ENCODE measurements at places on chromosomes 3 and 15. TPM values are rescaled to one million over a fixed set of nuclear protein-coding genes. Genes with fewer than 3 reads are reported as not detected.

ARNT2 gene
- total RNA-seq = 16.6 TPM

DNA sequence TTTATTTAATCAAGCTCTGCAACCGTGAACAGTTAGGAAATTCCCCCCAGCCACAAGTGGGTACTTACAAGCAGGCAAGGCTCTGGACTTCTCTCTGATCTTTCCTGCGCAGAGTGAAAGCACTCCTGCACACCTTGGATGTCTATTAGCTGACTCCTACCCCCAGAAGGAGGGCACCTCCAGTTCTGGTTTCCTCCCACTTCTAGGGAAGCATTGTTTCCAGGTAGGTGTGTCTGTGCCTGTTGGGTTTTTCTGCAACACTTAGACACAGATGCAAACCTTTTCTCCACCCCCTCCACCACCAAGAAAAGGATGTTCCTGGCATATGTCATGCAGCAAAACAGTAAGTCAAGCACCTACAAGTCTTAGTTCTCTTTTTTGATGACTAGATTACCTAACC is at the start of gene ZBED2:
Gene ZBED2, minus strand, starts transcription at position 115 of the 400 bp plus-strand sequence. CDS start 1,145 bp downstream, outside the sequence.
- no peak for DNase-seq

SH3GL3 gene
- total RNA-seq = 0.67 TPM

DNA sequence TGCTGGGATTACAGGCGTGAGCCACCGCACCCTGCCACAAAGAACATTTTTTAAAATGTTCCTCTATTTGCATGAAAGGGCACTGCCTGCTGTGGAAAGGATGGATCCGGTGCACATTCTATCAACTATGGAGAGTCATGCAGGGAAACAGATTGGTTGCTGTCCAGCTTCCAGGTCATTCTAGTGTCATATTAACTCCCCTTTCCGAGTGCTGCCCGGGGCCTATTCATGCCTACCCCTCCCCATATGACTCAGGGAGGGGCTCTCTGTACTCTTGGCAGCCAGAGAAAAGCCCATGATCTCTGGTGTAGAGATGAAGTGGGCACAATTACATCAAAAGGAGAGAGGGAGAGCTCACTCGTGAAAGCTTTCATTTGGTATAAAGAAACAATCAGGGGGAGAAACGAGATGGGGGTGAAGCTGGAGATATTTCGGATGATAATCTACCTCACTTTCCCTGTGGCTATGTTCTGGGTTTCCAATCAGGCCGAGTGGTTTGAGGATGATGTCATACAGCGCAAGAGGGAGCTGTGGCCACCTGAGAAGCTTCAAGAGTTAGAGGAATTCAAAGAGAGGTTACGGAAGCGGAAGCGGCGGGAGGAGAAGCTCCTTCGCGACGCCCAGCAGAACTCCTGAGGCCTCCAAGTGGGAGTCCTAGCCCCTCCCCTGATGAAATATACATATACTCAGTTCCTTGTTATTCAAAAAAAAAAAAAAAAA is 16.1 kb upstream of the AHSG start:
- no peak for DNase-seq

- peak; percentile 45 for DNase-seq
These were observed 13.1 kb downstream of the ZBTB47 start for GRCh38 chr3:42666577-42666998.

DPPA4 gene
- not detected for total RNA-seq

PLCL2 gene
- total RNA-seq = 33.5 TPM

GRCh38 chr3:9944271-9944670 is 7.9 kb downstream of the PRRT3 start:
- DNase-seq = no peak

- DNase-seq = no peak
These were observed 297.6 kb upstream of the C2CD4B start for GRCh38 chr15:62462721-62463120.

P4HTM gene
- 40.1 TPM for total RNA-seq

- DNase-seq = no peak
These were observed 266.2 kb upstream of the ROPN1 start for GRCh38 chr3:124258057-124258500.
